ENCODE measurements at places on chromosomes 2 and 18. TPM values are rescaled to one million over a fixed set of nuclear protein-coding genes. Genes with fewer than 3 reads are reported as not detected.

GRCh38 chr18:3147935-3148554, 71.7 kb downstream of the MYOM1 start:
- peaks cover 2% of the 10 kb centered on the region for H3K4me1 ChIP-seq
- H3K27ac ChIP-seq: no peak overlapping the region
- no peak for DNase-seq
- H3K27me3 ChIP-seq: no peaks in the 10 kb centered on the region
- H3K36me3 ChIP-seq: no peaks in the 10 kb centered on the region

DNA sequence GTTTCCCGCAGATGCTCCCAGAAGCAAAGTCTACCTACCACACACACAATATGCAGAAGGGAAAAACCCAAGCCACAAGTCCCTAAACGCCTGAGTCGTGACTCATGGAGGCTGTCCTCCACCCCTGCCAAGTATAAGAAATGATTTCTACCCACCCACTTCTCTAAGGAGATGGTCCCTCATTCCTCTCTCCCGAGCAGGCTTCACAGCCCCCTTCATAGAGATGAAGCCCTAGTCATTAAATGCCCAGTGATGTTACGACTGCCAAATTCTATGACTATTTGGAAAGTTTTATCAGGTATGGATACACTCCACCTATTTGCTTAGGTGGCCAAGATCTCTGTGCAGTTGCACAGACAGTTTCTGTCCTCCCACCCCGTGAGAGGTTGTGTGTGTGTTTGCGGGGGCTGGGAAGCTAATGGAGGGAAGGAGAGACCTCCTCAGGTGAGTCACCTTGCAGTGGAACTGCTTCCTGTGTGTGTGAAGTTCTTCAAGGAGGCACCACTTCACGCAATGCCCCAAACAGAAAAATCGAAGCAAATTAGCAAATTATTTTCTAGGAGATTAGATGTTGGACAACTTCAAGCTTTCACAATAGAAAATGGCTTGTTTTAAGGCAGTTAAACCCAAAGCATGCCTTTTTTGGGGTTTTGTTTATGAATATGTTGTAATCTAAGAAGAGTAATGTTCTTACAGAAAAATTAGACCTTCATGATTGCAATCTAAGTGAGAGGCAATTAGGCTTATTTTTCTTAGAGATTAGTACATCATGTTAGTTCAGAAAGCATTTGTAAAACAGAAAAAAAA, 175.2 kb downstream of the TGIF1 start:
- H3K4me3 ChIP-seq: no peak overlapping the region
- H3K27me3 ChIP-seq: no peaks in the 10 kb centered on the region
- H3K36me3 ChIP-seq: no peaks in the 10 kb centered on the region
- H3K4me1 ChIP-seq: peaks cover 10% of the 10 kb centered on the region
- peak overlapping the region; percentile 78 for H3K27ac ChIP-seq
- DNase-seq: no peak

DNA sequence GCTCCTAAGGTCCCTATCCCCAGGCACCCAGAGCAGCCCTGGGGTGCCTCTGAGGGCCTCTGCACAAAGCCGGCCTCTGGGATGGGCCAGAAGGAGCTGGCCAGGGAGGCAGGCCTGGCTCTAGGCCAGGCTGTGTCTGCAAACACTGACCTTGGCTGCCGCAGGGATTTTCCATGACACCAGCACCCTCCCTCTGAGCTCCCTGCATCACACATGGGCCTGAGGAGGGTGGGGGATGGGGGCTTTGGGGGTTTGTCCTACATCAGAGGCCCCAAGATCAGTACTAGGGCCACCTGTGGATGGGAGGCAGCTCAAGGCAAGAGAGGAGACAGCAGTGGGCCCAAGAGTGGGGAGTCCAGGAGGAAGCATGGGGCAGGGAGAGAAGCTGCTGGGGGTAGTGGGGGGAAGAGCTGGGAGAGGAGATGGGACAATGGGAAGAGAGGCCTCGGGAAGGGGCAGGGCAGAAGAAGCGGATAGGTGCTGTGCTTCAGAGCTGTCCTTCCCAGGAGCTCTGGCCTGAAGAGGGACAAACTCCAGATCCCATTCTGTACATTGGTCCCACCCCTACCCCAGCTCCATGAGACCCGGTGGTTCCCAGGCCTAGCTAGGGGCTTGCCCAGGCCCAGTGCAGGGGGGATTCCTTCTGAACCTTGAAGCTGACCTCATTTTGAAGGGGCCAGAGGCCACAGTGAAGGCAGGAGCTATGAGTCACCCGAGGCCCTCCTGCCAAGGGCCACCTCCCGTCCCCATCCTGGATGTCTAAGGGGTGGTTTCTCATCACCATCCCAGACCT, 28.0 kb downstream of the KCNK3 start:
- no peaks in the 10 kb centered on the region for H3K27me3 ChIP-seq
- no peak for DNase-seq
- H3K36me3 ChIP-seq: no peaks in the 10 kb centered on the region
- H3K4me3 ChIP-seq: no peak overlapping the region

- H3K4me3 ChIP-seq: no peak overlapping the region
- H3K27me3 ChIP-seq: no peaks in the 10 kb centered on the region
- no peaks in the 10 kb centered on the region for H3K36me3 ChIP-seq
- H3K4me1 ChIP-seq: peaks cover 4% of the 10 kb centered on the region
- no peak overlapping the region for H3K27ac ChIP-seq
- DNase-seq: no peak
Measured at GRCh38 chr2:97095661-97096060, 979 bp upstream of the FAHD2B start.

DNA sequence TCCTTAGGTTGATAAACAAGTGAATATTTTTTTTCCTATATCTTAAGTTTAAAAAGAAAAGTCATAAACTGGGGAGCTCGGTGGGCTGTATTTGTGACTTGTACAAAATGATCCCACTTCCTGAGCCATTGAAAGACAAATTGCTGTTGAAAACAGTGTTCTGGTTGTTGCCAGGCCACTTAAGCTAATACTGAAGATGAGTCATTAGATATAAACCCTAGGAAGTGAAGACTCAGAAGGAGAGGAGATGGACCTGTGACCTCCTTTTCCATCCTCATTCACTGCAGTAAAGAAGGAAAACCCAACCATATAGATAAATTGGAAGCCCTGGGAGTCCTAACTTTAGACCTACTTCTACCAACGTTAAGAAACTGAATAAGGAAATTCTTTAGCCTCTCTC, 46.2 kb upstream of the SERPINE2 start:
- H3K4me1 ChIP-seq: no peaks in the 10 kb centered on the region
- no peaks in the 10 kb centered on the region for H3K27me3 ChIP-seq
- H3K27ac ChIP-seq: no peak overlapping the region
- no peak for DNase-seq

DNA sequence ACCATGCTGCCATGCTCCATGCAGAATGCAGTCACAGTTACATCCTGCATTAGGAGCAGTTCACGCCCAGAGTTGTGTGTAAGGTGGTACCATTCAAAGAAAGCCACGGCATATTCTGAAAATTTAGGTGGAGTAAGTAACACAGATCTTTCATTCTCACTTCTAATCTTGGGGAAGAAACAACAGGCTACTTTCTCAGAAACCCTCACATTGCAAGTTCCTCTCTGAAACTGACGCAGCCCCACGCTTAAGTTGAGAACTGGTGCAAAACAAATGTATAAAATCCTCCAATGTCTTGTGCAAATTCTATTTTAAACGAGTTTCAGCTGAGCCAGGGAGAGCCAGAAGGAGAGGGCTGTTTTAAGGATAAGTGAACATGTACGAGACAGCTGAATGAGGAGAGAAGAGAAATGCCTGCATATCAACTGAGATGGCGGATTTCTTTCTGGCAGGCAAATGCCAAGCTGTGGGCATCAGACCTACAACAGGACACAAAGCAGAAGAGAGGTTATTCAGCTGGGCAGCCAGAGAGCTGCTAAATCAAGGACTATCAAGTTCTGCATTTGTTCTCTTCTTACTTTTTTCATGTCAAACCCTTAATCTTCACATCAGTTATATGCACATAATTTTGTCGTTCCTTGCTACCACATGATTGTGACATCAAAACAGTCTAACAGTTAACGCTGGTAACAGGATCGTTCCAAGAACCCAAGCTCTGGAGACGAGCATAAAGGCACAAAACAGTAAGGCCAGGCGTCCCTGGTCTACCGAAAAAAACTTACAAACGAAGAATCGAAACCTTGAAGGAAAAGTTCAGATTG, 6.4 kb downstream of the ARL4C start:
- peak overlapping the region; percentile 93 for H3K27ac ChIP-seq
- no peaks in the 10 kb centered on the region for H3K27me3 ChIP-seq
- H3K4me1 ChIP-seq: peaks cover 86% of the 10 kb centered on the region
- no peak overlapping the region for H3K4me3 ChIP-seq
- H3K36me3 ChIP-seq: no peaks in the 10 kb centered on the region

DNA sequence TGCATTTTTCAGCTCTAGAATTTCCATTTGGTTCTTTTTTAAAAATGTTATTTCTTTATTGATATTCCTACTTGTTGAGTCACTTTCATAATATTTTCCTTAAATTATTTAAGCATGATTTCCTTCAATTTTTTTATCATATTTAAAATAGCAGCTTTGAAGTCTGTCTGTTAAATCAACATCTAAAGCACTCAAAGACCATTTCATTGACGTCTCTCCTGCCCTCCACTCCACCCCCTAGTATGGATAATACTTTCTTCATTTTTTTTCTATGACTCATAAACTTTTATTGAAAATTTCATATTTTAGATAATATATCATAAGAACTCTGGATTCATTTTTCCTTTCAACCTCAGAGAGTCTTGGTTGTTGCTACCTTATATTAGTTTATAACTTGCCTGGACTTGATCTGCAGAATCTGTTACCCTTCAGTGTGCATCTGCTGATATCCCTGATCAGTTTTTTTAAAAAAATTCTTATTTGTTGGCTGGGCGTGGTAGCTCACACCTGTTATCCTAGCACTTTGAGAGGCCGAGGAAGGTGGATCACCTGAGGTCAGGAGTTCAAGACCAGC, 59.0 kb upstream of the ZNF396 start:
- no peak for DNase-seq
- H3K4me1 ChIP-seq: no peaks in the 10 kb centered on the region
- H3K27ac ChIP-seq: no peak overlapping the region
- no peaks in the 10 kb centered on the region for H3K27me3 ChIP-seq

DNA sequence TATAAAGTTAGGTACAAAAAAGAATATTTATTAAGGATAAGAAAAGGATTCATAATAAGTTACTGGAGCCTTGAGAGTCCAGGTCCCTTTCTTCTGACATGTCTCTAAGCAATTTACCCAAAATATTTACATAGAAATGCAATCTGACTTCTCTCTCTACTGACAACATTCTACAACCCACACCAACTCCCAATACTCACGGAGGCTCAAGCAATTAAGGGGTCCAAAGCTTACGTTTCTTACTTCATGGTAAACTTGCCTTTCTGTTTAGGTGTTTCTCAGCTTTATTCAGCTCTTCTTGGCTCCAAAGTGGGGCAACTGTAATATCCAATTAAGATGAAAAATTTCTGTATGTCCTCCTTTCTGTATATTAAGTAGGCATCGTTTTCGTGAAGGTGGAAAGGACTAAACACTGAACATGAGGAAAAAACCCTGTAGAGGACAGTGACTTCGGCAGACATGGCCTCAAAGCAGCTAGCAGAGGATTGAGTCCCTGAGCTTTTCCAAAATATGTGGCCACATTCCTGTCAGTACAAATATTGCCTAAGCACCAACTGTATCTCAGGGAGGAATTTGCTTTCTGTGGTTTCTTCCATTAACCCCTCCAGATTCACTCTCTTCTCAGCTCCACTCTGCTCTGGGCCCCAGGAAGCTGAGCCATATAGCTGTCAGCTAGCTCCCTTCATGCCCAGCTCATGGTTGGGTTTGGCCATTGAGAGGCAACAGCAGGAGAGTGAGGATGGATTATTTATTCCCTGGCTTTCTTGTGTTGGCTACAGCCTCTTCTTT, 67.9 kb upstream of the GLS start:
- H3K4me3 ChIP-seq: no peak overlapping the region
- no peaks in the 10 kb centered on the region for H3K4me1 ChIP-seq
- no peaks in the 10 kb centered on the region for H3K27me3 ChIP-seq
- no peak overlapping the region for H3K27ac ChIP-seq

DNA sequence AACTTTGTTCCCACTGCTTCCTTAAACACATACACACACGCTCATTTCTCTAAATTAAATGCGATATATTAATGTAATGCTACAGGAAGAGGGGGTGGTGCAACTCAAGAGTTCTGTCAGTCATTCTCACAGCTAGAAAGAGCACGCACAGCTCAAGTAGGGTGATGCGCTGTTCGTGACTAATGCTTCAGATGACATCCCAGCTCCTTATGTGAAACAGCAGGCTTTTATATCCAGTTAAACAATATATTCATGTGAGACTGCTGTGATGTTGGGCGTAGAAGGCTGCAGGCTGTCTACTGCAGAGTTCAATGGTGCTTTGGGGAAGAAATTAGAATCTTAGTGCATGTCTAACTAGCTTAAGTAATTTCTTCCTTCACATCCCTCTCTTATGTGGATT, 912.6 kb upstream of the FSHR start:
- no peak overlapping the region for H3K27ac ChIP-seq
- H3K36me3 ChIP-seq: no peaks in the 10 kb centered on the region
- H3K27me3 ChIP-seq: no peaks in the 10 kb centered on the region
- no peak overlapping the region for H3K4me3 ChIP-seq
- no peaks in the 10 kb centered on the region for H3K4me1 ChIP-seq

DNA sequence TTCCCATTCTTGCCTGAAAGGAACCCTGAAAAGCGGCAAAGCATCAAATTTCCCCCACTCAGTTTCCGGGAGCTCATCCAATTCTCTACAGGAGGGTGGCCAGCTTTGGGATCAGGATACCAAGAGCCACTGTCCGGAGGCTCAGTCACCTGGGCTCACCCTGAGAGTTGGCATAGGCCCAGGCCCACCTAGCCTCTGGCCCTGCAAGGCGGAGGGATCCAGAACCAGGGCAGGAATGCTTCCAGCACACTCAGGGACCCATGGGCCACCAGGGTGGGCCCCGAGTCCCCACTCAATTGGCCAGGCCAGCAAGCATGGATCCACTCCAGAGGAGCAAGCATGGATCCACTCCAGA, 432.9 kb upstream of the MYT1L start:
- H3K36me3 ChIP-seq: no peaks in the 10 kb centered on the region
- no peak overlapping the region for H3K4me3 ChIP-seq
- H3K27ac ChIP-seq: no peak overlapping the region
- DNase-seq: peak; percentile 59

The SOWAHC gene
- 6.1 TPM for total RNA-seq

The MEP1B gene
- not detected for total RNA-seq

The C2orf80 gene
- total RNA-seq: not detected

The M1AP gene
- 1.2 TPM for total RNA-seq
